ENCODE measurements at places on chromosomes 16 and 17.

DNA sequence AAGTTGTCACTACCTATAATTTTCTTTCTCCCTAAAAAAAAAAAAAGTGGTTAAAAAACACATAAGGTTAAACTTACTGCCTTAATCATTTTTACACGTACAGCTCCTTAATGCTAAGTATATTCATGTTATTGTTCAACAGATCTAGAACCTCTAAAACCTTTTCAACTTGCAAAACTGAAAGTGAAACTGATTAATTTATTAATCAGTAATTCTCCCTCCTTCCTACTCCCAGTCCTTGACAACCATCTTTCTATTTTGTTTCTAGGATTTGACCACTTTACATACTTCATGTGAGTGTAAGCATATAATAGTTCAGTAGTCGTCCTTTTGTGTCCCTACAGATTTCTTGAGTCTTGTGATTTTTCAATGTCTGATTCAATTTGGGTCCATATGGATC is 251.4 kb upstream of the KIF2B start:
- DNase-seq = no peak

DNA sequence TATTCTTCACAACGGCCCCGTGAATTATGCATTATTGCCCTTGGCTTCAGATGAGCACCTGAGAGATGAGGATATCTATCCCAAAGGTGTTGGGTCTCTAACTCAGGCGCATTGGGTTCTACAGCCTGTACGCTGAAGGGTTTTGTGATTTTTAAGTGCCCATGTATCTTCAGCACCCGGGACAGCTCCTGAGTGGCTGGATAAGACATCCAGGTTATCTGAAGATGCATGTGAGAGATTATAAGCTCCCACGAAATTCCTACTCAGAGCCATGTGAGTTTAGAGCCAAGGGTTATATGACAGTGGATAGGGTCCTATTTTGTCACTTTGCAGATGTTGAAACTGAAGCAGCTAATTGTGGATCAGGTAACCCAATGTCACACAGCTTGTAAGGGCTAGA is 612.3 kb upstream of the EEF2KMT start:
- no peak for DNase-seq

DNA sequence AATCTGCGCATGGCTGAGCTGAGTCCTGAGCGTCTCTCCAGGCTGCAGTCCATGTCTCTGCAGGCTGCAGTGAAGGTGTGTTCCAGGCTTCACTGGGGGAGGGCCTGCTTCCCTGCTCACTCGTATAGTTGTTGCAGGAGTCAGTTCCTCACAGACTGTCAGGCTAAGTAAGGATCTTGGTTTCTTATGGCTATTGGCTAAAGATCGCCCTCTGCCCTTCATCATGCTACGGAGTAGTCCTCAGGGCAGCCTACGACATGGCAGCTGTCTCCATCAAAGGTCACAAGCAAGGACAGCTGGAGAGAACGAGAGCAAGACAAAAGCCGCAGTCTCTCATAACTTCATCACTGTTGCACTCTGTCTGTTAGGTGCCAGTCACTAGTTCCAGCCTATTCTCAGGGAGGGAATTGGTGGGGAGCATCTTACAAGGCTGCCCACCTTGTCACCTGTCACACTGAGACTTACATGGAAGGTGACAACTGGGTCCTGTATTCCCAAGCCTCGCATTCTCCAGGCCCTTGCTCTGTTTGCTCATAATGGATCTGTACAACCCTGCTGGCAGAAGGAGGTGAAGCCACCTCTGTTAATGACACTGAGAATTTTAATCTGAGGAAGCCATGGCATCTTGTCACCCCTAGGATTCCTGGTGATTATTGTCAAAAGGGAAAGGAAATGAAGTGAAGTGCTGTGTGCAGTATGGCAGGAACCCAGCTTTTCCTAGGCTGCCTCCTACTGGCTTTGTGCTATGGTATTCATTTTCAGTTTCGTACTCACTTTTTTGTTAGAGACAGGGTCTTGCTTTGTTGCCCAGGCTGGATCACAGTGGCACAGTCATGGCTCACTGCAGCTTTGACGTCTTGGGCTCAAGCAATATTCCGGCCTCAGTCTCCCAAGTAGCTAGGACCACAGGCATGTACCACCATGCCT is 43.4 kb downstream of the MFSD11 start:
- DNase-seq = no peak

GRCh38 chr16:64278196-64278595 is 843.7 kb downstream of the CDH11 start:
- no peak for DNase-seq
